Glutamatergic neuron (in vitro differentiated cells): ENCODE measurements at places on chromosomes 5 and 9. TPM values are rescaled to one million over a fixed set of nuclear protein-coding genes. Genes with fewer than 3 reads are reported as not detected.

- DNase-seq = no peak
- H3K27me3 ChIP-seq = peaks cover 7% of the 10 kb centered on the region
- no peak overlapping the region for H3K4me3 ChIP-seq
- no peaks in the 10 kb centered on the region for H3K4me1 ChIP-seq
- no peak overlapping the region for H3K27ac ChIP-seq
- no peaks in the 10 kb centered on the region for H3K36me3 ChIP-seq
Measured at GRCh38 chr9:92965759-92966517, 18.6 kb downstream of the FGD3 start.

GRCh38 chr9:107249131-107249533, 33.9 kb upstream of the RAD23B start:
- H3K4me1 ChIP-seq = peaks cover 10% of the 10 kb centered on the region
- H3K36me3 ChIP-seq = no peaks in the 10 kb centered on the region
- H3K27ac ChIP-seq = no peak overlapping the region
- H3K27me3 ChIP-seq = no peaks in the 10 kb centered on the region
- no peak overlapping the region for H3K4me3 ChIP-seq
- no peak for DNase-seq

DNA sequence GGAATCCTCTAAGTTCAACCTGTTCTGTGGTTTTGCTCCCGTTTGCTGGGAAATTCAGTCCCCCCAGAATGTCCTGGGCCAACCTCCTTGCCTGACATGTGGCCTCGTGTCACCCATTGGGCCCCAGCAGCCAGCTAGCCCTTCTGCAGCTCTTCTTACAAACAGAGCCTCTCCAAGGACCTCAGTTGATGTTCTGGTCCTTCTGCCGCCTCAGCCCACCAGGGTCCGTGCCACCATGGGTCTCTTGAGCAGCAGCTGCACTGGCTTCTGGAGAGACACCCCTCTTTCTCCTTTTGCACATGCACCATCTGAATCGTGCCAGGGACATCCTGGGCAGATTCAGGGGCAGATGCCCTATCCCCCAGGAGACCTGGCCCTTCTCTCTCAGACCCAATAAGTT, 85.0 kb downstream of the LMX1B start:
- H3K4me1 ChIP-seq = no peaks in the 10 kb centered on the region
- no peak for DNase-seq
- H3K27me3 ChIP-seq = peaks cover 15% of the 10 kb centered on the region
- H3K27ac ChIP-seq = no peak overlapping the region

DNA sequence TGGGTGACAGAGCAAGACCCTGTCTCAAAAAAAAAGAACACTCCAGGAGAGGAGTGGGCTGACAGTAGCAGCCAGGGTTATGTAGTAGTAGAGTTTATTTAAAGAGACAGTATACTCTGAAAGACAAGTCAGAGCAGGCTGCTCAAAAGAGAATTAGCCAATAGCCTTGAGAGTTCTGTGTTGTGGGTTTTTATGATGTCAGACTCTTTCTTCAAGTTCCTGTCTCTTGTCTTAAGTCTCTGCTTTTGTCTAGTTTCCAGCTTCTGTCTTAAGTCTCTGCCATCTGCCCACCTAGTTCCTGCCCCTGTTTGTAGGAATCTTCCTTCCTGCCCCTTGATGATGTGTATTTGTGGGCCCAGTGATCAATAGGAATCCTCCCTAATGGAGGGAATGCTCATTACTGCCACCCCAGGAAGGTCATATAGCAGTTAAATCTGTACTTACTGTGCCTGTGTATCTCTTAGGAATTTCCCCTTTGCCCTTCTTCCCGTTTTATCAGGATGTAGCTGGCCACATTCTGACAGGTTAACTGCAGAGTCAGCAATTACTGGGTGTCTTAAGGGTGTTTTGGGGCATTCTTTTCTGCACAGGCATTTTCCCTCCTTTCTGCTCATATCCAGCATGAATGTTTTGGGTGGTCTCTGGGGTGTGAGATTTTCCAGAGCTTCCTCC, 580.5 kb upstream of the SGCD start:
- H3K4me1 ChIP-seq = no peaks in the 10 kb centered on the region
- no peak overlapping the region for H3K4me3 ChIP-seq
- no peaks in the 10 kb centered on the region for H3K27me3 ChIP-seq

GRCh38 chr5:119166026-119166425, 95.1 kb downstream of the DMXL1 start:
- peaks cover 5% of the 10 kb centered on the region for H3K36me3 ChIP-seq
- no peaks in the 10 kb centered on the region for H3K4me1 ChIP-seq
- no peak for DNase-seq
- H3K27ac ChIP-seq = no peak overlapping the region
- no peaks in the 10 kb centered on the region for H3K27me3 ChIP-seq
- no peak overlapping the region for H3K4me3 ChIP-seq

- DNase-seq = no peak
- no peaks in the 10 kb centered on the region for H3K4me1 ChIP-seq
- H3K4me3 ChIP-seq = no peak overlapping the region
- peaks cover 5% of the 10 kb centered on the region for H3K27me3 ChIP-seq
- H3K36me3 ChIP-seq = peaks cover 10% of the 10 kb centered on the region
Measured at GRCh38 chr9:90881648-90882047, 80.0 kb downstream of the SYK start.

RASGEF1C gene
- 21.1 TPM for total RNA-seq
